ENCODE measurements at places on chromosomes 3 and 15.

- DNase-seq = no peak
Measured at GRCh38 chr15:32098033-32098432, 67.7 kb downstream of the CHRNA7 start.

GRCh38 chr3:152267831-152268554 lies 736 bp upstream of the MBNL1 start:
- no peak for DNase-seq

- no peak for DNase-seq
Measured at GRCh38 chr3:85342915-85343314, 384.1 kb downstream of the CADM2 start.

- no peak for DNase-seq
Measured at GRCh38 chr15:63077952-63078351, 35.4 kb downstream of the TPM1 start.

DNA sequence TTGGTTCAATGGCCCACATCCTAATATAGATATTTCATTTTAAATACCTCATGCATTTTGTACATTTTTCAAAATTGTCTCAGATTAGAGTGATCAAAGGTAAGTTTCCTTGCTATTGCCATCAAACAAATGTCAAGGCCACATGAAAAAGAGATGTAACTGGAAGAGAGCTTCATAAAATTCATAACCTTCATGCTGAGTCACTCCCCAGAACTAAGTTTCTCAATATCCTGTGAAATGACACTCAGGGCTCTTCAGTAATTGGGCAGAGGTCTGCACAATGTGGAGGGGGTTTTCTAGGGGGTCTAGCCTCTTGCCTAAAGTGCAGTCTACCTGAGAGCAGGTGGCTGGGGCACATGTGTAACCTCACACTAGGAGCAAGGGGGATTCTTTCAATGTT lies 152.2 kb upstream of the SLC2A2 start:
- DNase-seq = no peak

DNA sequence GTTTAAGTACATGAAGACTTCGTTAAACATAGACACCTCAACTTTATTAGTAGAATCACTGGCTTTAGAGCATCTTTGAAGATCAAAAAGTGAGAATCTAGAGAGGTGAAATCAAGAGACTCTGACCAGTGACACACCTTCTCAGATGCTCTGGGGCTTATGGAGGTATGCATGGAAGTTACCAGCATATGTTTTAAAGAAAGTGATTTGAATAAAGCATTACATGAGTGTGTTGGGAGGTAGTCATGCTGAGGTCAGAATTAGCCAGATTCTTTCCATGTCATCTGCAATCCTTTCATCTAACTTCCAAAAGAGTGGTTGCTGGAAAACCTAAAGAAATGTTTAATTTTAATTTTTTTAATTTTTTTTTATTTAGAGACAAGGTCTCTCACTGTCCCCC lies 658.0 kb upstream of the GOLIM4 start:
- no peak for DNase-seq

- DNase-seq = no peak
Measured at GRCh38 chr3:72157748-72158638, 373.0 kb upstream of the PROK2 start.

DNA sequence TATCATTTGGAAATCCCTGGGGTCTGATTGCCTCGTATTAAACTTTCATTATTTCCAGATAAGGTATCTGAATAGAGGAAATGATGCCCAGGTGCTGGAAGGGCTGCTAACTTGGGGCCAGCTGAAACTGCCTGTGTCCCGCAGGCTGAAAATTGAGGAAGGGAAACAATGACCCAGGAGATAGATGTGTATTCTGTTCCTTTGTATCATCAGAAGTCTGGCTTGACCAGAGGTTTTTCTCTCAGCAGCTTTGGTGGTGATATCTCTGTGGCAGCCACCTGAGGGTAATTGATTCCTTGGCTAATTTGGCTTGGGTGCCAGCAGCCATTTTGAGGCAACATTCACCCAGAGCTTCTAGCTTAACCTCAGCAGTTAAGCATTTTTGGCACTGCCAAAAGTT lies 90.0 kb upstream of the STT3B start:
- DNase-seq = no peak

All from stimulated activated naive CD8-positive, alpha-beta T cell treated with anti-CD3 and anti-CD28 coated beads, Interleukin-15, amount 100 ng/mL, for 72 hours (primary cell).